Body of pancreas (tissue), 4 donors: ENCODE measurements at places on chromosomes 7 and 10.

- no peak for DNase-seq
Observed at GRCh38 chr10:43350686-43351085, 20.8 kb upstream of the FXYD4 start.

DNA sequence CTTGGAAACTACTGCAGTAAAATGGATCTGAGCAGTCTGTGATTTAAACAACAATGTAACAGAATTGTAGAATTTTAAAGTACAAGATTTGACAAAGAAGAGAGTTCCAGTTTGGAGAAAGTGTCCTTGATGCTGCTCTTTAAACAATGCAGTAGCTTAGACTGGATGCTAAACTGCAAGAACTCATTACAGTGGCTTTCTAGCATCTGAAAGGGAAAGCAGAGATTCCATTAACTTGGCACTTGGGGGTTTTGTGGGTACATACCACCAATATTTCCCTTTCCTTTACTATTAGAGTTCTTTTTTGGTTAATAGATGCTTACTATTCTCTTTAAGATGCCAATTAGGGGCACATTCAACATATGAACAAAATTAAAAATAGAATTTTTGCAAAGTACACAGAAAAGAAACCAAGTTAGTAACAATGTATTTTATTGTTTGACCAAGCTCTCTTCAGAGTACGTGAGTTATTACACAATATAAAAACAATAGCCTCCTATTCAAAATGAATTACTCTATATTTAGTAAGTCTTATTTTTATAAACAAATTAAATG is 11.9 kb downstream of the PSTK start:
- DNase-seq, result no peak

GRCh38 chr7:134029743-134030142 is 97.4 kb upstream of the LRGUK start:
- DNase-seq, result no peak

- peak; percentile 38 for DNase-seq
Observed at GRCh38 chr10:21334891-21335696, 190.4 kb downstream of the SKIDA1 start.

DNA sequence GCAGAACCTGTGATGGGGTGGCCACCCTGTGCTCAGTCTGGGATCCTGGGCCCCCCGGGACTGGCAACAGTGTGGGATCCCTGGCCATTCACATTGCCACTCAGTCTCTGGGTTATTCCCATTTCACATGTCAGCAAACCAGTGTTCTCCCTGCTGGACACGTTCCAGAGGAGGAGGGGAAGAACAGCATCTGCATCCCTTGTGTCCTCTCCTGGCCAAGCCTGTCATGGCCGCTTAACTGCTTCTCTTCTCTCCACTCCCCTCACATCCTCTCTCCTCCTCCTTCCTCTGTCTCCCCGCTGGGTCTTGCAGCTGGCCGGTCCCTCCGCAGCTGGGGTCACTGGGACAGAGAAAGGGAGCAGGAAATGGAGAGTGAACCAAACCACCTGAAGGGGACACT is 74.4 kb downstream of the C10orf105 start:
- DNase-seq, result no peak

DNA sequence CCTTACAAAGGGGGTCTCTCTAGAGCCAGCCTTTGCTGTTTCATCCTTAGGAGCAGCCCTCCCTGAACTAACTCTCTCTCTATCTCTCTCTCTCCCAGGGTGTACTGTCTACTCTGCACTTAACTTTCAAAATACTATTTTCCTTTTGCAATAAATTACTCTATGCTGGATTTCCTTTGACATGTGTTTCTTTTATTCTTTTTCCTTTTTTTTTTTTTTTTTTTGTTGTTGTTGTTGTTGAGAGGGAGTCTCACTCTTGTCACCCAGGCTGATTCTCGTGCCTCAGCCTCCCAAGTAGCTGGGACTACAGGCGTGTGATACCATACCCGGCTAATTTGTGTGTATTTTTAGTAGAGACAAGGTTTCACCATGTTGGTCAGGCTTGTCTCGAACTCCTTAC is 1.5 kb upstream of the ZNF3 start:
- no peak for DNase-seq

DNA sequence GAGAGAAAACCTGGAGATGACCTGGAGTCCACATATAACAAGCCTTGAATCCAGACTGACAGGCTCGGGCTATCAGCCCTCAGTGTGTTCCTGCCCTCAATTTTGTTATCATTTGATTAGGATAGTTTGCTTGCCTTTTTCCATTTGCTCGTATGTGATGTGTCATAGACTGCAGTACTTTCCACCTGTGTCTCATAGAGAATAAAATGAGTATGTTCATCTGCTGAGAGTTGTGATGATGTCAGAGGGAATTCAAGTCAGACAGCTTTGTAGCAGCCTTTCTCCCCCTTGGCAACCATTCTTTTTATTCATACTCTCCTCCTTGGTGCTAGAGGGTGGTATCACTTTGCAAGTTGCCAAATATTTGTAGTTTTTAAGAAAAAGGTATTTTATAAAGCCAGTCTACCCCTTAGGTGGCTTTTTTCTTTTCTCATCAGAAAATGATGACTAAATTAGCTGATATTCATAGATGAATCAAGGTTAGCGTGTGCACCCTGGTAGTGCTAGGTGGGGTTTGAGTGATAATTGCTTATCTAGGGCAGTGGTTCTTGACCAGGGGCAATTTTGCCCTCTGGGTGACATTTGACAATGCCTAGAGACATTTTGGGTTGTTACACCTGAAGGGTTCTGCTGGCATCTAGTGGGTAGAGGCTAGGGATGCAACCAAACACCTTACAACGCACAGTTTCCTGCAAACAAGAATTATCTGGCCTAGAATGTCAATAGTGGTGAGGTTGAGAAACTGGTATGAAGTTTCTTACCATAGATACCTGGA is 5.4 kb downstream of the SGPL1 start:
- no peak for DNase-seq

DNA sequence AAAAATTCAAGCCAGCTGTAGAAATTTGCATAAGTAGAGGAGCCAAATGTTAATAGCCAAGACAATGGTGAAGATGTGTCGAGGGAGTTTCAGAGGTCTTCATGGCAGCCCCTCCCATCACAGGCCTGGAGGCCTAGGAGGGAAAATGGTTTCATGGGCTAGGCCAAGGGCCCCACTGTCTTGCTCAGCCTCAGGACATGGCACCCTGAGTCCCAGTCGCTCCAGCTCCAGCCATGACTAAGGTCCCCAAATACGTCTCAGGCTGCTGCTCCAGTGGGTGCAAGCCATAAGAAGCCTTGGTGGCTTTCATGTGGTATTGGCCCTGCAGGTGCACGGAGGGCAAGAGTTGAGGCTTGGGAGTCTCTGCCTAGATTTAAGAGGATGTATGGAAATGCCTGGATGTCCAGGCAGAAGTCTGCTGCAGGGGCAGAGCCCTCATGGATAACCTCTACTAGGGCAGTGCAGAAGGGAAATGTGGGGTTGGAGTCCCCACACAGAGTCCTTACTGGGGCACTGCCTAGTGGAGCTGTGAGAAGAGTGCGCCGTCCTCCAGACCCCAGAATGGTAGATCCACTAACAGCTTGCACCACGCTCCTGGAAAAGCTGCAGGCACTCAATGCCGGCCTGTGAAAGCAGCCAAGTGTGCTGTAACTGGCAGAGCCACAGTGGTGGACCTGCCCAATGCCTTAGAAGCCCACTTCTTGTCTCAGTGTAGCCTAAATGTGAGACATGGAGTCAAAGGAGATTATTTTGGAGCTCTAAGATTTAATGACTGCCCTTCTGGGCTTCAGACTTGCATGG is 19.2 kb downstream of the TBATA start:
- peak; percentile 1 for DNase-seq

- DNase-seq, result no peak
Observed at GRCh38 chr10:106694696-106695095, 469.8 kb downstream of the SORCS1 start.

- no peak for DNase-seq
Observed at GRCh38 chr10:106355450-106355849, 809.1 kb downstream of the SORCS1 start.

DNA sequence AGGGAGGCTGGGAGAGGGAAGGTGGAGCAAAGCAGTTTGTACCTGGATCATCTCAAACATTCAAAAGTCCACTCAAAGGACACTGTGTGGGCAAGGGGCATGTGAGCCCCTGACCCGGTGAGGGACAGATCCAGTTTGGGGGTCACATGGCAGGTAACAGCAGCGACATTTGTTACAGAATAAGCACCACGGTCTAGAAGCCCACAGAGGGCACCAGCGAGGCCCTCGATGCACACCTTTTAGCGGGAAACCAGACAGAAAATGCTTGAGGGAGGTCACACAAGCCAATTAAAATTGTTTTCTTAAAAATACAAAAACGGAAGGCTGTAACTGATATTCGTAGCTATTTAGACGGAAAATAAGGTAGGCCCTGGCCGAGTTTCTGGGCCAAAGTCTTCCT is 144.4 kb downstream of the ZMYND11 start:
- no peak for DNase-seq

DNA sequence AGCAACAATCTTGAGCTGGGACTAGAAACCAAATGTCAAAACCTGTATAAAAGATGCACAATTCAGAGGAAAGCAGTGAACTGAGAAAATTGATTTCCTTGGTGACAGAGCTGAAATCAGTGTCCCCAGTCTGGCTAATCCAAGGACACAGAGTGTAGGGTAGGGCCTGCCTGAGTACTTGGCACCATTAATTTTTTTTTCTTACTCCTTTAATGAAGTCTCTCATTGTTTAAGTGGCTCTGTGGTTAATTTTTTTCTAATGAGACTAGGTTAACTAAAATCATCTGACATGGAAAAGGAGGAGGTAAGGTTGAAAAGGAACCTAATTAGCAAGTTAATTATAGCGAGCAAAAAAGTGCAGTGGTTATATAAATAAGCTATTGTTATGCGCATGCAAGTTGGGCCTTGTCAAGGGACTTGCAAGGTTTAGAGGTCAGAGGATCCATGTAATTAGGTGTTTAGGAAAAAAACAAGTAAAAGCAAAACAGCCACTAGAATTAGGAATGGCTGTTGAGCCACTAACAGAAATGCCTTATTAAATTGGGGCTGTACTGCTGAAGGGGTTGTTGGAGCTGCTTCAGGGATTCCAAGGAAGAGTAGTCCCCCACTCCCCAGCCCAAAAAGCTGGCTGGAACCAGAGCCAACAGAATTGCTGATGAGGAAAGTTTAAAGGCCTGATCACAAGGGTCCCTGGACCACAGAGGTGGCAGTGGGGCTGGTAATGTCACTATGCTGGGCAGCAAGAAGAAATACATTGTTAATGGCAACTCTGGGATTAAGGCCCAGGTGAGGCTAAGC is 58.9 kb upstream of the STRIP2 start:
- no peak for DNase-seq

GRCh38 chr7:27107391-27108381 is 5.2 kb upstream of the HOXA2 start:
- DNase-seq, result no peak

GRCh38 chr7:113730309-113730955 is 188.4 kb downstream of the PPP1R3A start:
- DNase-seq, result no peak

DNA sequence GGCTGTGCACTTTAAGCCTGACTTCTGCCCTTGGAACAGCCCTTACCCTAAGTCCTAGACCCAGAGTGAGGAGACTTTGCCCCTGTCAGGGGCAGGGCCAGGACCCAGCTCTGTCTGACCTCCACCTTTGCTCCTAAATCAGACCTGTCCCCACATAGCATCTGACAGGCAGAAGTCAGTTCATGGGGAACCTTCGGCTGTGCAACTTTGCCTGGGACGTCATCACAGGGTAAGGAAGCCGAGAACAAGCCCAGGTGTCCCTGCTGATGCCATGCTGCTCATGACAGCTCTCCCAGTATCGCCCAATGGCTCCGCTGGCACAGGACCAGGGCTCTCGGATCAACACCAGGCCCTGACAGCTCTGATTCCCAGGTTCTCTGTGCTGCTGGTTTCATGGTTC is 55.4 kb downstream of the TNS3 start:
- peak; percentile 95 for DNase-seq

DNA sequence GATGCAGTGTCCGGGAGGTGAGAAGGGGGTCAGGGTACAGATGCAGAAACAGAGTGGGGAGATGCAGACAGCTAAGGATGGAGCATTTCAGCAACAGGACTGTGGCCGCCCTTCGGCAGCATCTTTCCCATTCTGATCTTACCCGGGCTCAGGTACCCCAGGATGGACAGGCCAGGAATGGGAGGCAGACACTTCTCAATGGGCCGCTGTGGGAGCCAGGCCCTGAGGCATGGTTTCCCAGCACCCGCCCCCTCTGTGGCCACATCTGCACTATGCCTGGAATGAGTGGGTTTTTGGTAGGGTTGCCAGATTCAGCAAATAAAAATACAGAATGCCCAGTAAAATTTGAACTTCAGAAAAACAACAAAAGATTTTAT is 105.2 kb upstream of the CTBP2 start:
- no peak for DNase-seq

GRCh38 chr10:28743576-28743975 is 66.3 kb downstream of the BAMBI start:
- DNase-seq, result peak; percentile 67

GRCh38 chr7:3438352-3438751 is 137.3 kb downstream of the SDK1 start:
- DNase-seq, result no peak
